ENCODE measurements at places on chromosomes 16 and 17.
A peak's percentile ranks its signal among the peaks of the same experiment; 100 is the strongest.

DNA sequence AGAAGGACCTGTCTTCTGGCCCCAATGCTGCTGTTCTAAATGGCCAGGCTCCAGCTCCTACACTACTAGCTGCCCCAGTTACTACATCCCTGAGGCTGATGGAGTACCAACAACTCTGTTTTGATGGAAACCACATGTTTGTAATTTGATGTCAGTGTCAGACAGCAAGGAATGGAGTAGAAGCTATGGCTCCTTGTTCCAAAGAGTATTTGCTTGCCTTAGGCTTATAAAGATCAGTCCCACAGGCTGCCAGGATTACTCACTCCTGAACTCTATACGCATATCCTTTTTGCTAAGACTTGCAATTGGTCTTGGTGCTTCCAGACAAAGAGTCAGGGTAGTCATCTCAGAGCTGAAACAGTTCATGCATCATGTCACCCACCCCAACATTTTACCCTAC is 139.6 kb downstream of the HS3ST3A1 start:
- no peak for DNase-seq

DNA sequence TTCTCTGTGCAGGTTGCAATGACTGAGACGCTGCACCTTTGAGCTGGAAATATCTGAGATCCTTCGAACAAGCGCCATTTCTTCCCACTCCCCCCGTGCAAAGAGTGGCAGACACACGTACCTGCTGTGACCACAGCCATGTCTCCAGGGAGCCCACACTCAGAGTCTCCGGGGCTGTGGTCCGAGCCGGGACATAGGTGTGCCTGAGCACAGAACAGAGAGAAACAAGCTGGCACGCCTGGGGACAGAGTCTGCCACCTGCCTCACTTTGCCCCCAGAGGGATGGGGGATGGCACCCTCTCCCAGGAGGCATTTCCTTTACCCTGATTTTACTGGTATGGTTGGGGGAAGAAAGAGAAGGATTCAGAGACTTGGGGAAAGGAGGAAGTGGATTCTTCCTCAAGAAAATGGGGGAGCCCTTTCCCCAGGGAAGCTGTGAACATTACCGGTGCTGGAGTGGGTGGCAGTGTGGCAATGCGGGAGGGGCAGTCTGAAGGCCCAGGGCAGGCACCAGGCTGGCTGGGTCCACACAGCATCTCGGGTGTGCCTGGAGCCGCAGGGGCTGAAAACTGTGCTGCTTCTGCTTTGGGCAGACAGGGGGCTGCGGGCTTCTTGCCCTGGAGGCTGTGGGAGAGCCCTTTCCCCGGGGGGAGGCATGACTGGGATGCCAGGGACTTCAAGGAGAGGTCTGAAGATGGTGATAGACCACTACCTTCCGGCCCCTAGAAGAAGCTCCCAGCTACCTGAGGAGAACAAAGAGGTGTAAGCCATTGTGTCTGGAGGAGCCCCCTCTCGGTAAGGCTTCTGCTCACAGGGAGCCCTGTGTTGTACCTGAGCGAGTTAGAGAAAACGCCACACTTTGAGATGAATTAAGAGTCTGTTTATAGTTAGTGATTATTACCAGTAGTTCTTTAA is 6.6 kb upstream of the PIK3R6 start:
- no peak for DNase-seq

DNA sequence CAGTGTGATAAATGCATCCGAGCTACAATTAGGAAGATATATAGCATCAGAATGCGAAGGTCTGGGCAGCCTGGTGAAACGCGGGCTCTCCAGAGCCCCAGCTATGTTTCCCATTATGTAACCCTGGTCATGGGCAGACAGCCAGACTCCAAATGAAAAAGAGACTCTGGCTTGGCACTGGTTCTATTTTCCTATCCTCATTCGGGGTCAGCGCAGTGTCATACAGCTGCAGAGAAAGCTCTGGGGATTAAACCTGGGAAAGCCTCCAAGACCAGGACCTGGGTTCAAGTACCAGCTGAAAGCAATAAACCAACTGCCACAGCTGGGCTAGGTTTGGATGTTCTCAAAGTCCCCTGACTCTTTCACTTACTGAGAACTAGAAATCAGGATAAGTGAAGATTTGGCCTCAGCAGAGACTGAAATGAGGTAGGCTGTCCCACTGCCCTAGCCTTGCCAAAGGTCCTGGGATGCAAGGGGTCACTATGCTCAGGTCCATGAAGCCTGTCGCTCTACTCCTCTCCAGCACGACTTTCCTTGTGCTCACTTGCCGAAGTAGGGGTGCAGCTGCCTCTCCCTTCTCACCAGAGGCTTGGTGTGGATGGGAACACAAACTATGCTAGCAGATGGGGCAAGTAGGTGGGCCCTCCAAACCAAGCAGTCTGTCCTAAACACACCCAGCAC is 123.8 kb downstream of the SMG6 start:
- peak; percentile 84 for DNase-seq

GRCh38 chr16:58127033-58127556 is 2.1 kb downstream of the CFAP20 start:
- peak; percentile 70 for DNase-seq

GRCh38 chr17:40157973-40158372 is 17.6 kb downstream of the CASC3 start:
- DNase-seq = no peak

DNA sequence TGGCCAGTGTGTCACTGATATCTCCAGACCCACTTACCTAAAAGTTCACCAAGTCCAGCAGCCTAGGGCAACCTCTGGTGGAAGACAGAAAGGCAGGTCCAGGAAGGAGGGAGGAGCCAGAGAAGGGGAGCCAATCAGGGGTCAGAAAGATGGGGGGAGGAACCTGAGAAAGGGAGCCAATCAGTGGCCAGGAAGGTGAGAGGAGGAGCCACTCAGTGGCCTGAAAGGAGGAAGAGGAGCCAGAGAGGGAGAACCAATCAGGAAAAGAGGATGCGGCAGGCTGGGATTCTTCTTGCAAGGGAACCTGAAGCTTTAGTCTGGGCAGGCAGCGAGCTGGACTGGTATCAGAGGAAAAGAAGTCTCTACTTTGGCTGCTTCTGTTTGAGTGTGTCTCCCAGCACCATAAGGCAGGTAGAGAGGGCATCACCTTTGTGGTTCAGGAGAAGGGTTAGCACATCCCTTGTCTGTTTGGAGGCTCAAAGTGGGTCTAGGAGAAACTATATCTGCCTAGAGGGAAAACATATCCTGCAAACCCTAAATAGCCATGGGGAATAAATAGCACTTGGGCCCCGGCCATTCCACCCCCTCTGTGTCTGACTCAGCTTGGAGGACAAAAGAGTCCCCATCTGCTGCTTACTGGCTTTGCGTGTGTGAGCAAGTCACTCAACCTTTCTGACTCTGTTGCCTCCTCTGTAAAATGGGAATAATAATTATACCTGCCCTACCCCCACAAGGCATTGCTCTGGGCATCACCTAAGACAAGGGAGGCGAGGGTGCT is 43.4 kb upstream of the CRHR1 start:
- peak; percentile 82 for DNase-seq

DNA sequence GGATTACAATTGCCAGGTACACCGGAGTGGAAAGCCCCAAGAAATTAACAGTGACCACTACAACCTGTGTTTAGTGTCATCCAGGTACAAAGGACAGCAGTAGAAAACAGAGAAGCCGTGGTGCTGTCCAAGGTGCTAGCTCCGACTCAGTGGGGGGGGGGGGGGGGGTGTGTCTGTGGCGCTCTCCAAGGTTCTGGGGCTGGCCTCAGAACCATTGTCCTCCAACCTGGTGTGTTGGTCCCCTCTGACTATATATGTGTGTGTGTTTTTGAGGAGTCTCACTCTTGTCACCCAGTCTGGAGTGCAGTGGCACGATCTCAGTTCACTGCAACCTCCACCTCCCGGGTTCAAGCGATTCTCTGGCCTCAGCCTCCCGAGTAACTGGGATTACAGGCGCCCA is 5.8 kb upstream of the ZNF23 start:
- no peak for DNase-seq

DNA sequence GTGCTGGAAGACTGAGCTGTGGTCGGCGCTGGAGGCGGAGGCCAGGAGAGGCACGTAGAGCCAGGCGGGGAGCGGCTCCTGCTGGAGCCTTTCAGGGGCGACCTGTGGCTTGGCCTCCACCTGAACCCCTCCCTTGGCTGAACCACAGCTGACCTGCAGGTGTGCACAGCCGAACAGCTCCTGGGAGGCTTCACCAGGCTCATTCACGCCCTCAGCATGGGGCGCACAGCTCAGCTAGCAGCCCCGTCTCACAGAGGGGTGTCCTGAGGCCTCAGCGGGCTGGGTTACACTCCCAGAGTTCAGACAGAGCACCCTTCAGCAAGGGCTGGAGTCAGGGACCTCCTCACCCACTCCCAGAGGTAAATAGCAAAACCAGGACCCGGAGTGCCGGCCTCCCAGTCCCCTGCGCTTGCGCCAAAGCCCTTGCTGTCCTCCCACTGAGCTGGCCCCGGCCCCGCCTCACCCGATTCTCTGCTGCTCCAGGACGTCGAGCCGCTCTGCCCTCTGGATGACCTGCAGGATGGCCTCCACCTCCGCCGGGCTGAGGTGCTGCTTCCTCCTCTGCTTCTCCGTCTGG is 31.7 kb downstream of the RPH3AL start:
- no peak for DNase-seq

DNA sequence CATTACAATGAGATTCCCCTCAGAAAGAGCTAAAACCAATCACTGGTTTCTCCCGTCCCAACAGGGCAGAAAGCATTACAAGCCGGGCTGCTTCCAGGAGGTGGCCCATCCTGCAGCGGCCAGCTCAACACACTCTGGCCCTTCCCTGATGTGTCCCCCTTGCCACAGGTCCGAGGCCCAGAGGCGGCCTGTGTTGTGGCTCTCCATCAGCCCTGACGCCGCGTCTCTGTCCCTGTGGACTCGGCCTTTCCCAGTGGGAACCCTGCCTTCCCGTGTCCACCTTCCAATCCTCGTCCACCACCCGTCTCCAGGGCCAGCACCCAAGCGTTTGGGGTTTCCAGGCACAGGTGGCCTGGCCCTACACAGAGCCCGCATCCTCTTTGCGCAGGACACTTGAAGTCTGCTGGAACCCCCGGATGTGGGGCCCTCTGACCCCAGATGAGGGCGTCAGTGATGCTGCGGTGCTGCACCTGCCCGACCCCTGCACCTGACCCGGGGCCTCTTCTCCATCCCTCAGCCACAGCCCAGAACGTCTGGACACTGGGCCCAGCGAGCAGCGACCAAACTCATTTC is 21.1 kb downstream of the RAB40B start:
- no peak for DNase-seq

DNA sequence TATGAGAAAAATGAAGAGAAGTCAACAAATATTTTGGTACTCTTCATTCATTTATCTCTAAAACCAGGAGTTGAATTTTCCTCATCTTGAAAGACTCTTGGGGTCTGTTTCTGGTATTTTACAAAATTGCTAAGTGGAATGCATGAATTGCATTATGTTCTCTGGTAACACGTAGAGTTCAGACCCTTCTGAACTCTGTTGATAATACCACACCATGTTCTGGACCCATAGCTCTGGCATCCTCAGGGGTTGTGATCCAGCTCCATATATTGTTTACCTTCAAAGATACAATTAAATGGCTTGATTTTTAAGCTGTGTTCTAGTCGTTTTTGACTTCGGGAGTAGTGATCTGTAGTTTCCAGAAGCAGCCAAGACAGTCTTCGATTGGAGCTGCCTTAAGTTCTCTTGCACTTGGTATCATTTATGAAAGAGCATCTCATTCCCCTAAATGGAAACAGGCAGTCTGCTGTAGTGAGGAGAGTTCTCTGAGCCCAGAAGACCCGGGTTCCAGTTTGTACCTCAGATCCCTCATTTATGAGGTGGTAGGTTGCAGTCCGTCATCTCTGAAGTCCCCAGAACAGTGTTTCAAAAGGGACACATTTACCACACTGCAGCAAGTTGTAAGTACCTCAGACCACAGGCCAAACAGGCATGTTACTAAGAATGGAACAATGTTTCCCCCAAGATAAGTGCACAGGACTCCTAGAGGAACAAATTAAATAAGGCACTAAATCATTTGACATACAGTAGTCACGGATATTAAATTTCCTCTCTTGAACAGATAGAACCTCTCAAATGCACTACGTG is 9.6 kb downstream of the PSMD7 start:
- DNase-seq = no peak

- DNase-seq = no peak
Measured at GRCh38 chr16:63613701-63614100, 1508.2 kb downstream of the CDH11 start.

GRCh38 chr17:55224746-55225145 is 40.0 kb upstream of the HLF start:
- no peak for DNase-seq

DNA sequence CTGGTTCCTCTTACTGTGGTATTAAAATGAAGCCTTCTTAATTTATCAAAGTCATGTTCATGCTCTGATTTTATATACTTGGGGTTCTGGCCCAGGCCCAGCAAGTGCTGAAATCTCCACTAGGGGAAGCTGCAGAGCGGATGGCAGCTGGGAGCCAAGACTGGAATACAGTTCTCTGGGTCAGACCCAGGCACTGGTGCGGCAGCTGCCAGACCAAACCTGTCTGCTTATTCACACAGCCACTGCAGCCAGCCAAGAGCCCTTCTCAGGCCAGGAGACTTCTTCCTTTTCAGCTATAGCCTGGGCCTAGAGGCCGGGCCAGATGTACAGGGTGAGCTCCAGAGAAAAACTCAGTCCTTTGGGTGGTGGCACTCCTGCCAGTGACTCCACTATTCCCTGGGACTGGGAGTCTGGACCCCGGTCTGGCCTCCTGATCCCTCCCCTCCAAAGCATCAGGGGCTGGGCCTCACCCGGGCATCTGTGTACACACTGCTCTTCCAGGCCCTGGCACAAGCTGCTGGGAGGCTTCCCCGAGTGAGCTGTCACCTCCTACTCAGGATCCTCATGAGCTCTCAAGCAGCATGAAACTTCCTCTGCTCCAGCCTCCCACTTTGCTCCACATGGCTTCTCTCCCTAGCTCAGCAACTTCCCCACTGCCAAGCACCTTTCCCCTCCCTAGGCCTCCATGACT is 24.4 kb downstream of the ATP6V0D1 start:
- DNase-seq = peak; percentile 40

DNA sequence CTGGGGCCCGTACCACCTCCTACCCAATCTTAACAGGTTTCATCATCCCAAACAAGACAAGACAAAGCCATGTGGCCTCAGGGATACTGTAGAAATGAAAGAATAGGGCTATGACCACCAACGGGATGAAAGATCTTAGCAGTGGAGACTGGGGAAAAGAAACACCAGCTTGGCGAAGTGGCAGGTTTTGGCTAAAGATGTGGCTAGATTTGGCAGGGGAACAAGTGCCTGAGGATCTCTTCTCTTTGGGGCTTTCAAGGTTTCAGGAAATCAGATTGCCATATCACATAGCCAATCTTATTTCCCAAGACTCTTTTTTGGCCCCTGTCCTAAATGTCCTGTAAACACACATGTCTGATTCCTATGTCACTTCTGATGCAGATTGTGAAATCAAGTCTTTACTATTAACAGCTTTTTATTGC is 6.9 kb downstream of the KRT24 start:
- no peak for DNase-seq
